Activated CD4-positive, alpha-beta T cell treated with anti-CD3 and anti-CD28 coated beads for 4 hours (primary cell): ENCODE measurements at places on chromosomes 2 and 18.

DNA sequence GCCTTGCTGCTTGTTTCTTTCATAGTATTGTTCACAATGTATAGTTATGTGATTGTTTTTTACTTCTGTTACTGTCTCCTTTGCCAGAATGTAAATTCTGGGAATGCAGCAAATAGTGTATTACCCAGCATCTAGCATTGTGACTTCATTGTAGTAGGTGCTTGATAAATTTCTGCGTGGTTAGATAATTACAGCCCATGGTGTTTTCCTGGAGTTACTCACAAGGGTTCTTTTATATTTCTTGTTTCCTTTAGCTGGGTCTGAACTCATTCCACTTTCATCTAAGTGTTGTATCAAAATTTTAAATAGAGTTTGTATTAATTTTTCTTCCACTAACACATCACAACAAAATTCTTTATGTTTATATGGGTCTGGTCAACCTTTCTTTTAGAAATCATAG lies 132.6 kb downstream of the MAP4K4 start:
- DNase-seq, result no peak

DNA sequence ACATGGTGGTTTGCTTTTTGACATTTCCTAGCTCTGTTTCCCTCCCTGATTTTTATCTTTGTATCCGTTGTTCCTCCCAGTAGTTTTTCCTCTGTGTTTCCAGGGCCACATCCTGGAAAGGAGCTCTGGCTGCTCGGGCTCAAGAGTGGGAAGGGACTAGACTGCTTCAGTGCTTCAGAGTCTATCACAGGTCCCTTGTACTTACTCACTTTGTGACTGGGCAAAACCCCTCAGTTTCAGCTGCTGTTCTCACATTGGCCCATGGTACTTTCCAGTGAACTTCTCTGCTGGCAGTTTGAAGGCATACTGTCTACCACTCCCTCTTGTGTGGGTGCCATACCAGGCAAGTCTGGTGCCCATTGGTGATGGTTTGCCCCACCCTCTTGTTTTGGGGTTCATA lies 7.5 kb upstream of the STAMBP start:
- DNase-seq, result no peak

DNA sequence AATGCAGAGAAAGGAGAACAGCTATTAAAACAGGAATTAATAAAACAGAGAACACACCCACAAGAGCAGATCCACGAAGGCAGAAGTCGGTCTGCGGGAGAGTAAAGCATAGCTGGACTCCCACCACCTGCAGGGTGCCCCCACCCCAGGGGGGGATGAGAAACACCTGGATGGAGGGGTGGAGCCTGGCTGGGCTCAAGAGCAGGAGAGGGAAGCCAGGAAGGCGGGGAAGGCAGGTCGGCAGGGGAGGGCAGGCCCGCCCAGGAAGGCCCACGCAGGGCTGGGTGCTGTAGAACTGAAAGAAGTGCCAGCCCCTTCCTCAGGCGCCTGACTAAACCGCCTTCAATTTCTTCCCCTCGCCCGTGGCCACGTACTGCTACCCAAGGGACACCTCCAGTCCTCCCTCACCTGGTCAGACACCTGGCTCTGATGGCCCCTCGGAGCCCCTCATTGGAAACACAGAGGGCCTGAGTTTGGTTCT lies 175.4 kb downstream of the HDAC4 start:
- no peak for DNase-seq

DNA sequence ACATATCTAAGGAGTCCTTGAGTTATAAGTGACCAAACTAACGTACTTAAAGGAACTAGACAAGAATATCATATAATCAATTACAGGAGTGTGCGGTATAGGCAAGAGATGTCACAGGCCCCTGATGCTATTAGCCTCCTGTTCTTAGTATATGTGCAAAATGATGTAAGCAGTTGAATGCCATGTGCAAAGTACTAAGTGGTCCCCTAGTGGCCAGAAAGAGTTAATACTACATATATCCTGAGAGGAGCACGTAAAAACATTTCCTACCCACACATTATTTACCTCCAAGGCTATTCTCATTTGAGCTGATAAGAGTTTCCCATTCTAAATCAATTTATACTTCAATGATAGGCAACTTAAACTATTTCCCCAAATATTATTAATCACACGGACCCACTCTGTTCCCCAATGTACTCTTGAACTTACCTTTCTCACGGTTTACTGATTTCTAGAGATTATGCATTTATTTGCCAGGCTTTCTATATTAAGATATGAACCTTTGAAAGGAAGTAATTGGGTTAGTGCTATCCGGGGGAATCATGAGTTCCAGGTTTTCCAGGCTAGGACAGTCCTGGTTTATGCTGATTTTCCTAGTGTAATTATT lies 158.0 kb upstream of the KLHL14 start:
- no peak for DNase-seq

GRCh38 chr2:47061944-47062678 lies 93.0 kb downstream of the STPG4 start:
- DNase-seq, result no peak

DNA sequence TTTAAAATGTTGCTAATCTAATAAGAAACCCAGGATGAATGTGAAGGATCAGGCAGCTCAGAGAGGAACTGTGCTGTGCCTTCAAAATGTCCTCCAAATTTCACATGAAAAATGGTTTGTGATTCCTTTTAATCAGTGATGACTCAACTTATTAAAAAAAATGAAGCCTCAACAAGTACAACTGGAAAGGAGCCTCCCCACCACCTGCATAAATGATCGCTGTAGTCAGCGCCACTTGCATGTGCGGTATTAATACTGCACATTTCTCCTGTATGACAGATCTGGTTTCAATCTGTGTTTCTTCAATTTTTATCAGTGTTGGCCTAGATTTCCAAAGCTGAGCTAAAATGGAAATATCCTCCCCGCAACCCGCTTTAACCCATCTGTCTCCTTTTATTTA lies 115.0 kb upstream of the TMEM200C start:
- DNase-seq, result no peak

- no peak for DNase-seq
These were observed 102.6 kb upstream of the HS6ST1 start for GRCh38 chr2:128421286-128421685.
